ENCODE measurements at places on chromosomes 2 and 18.

- DNase-seq = no peak
Observed at GRCh38 chr18:57249883-57250282, 102.5 kb upstream of the ST8SIA3 start.

DNA sequence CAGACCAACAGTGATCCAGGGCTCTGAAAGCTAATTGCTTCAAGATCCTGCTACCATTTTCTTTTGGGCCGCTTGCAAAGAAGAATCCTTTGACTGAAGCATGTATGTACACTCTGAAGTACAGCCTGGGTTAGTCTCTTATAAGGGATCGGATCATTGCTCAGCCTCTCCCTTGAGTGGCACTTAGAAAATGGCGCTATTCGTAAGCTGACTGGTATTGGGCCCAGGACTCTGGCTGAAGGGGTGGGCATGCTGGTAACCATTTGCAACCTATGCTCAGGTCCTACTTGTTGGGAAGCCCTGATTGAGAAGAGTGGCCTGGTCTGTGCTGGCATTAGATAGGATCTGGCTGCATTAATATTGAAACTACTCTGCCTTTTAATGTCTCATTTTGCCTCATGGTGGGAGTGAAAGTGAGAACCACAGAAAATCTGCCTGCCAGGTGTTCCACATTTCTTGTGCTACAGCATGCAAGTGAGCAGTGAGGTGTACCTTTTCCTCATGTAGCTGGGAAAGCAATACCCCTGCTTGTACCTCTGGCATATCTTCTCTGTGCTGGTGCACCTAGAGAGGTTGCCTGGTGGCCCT, 661 bp upstream of the MGAT5 start:
- DNase-seq = no peak

GRCh38 chr2:1621041-1621440, 123.3 kb downstream of the PXDN start:
- no peak for DNase-seq

- no peak for DNase-seq
Observed at GRCh38 chr2:95047629-95048510, 22.4 kb downstream of the MAL start.

DNA sequence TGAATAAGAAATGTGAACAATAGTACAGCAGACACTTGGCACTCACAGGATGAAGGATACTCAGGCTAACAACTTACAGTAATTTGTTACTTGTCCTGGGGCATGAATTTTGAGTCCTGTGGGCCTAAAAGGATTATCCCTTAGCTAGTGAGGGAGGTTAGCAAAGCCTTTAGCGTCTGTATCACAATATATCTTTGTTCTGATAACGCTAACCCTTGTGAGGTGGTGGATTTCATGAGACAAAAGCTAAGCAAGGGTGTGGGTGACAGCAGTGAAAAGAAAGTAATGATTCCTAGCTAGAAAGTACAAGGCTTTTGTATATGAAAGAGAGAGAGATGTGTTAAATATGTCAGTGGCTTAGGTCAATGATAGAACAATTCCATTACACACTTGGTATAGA, 46.8 kb upstream of the TTC21B start:
- DNase-seq = no peak

GRCh38 chr2:40405465-40405864, 46.4 kb downstream of the SLC8A1 start:
- no peak for DNase-seq

- no peak for DNase-seq
Observed at GRCh38 chr18:69261406-69261805, 139.3 kb upstream of the DOK6 start.

GRCh38 chr2:177397481-177398289, 5.1 kb downstream of the AGPS start:
- DNase-seq = no peak
